ENCODE measurements at places on chromosomes 4 and X. TPM values are rescaled to one million over a fixed set of nuclear protein-coding genes. Genes with fewer than 3 reads are reported as not detected.

DNA sequence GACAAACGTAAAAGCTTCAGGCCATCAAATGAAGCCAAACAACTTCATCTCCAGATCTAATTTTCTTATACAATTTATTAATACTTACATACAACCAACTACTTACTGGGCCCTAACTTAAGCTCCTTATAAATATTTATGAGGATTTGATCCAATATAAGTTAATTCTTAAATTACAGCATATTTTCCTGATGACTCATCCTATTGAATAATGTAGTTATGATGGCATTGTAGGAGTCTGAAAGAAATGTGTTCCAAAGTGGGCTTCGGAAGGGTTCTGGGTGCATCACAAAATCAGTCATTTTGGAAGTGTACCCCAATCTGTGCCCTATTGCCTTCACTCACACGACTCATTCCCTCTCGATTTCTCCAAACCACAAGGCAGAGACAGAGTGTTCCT lies 455.1 kb upstream of the CTSO start:
- no peak for DNase-seq

DNA sequence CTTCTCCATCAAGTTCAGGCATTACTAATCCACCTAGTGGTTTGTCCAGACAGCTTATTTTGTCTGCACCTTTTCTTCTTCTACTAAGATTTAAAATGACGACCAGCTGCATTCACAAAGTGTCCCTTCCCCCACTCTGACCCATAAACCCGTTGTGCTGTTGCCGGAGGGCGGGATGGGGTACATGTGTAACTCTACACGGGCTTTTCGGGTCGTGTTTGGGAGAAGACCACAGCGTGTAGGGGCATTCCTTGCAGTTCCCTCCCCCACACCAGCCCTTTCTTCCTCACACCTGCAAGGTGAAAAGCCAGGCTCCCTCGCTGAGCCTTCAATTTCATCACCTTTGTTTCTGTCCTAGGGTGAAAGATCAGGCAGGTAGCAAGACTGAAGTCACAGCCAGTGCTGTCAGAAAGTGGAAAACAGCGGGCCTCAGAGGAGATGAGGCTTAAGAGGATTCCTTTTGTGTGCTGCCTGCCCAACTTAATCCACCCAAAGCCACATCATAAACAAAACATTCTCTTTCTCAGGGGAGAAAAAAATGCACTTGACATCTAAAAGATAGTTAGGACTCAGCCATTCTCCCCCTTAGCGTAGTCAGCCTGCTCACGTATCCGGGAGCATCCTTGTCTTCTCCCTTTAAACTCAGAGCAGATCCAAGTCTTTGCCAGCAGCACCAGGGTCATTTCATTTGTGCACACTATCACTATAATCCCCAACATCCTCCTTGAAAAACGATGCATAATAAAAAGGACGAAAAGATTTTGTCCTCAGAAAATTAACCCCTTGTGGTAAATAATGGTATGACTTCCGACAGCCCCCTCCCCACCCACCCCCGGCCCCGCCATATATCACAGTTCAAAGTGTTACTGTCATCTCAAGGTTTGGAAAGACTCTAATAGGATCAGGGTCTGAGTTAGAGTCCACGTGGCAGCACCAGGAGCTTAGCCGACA lies 599.0 kb downstream of the RAB28 start:
- no peak for DNase-seq

GRCh38 chr4:139898293-139898692 lies 232.7 kb downstream of the MGST2 start:
- DNase-seq, result no peak

- no peak for DNase-seq
These were observed 740.3 kb upstream of the FRG1 start for GRCh38 chr4:189200353-189200752.

DNA sequence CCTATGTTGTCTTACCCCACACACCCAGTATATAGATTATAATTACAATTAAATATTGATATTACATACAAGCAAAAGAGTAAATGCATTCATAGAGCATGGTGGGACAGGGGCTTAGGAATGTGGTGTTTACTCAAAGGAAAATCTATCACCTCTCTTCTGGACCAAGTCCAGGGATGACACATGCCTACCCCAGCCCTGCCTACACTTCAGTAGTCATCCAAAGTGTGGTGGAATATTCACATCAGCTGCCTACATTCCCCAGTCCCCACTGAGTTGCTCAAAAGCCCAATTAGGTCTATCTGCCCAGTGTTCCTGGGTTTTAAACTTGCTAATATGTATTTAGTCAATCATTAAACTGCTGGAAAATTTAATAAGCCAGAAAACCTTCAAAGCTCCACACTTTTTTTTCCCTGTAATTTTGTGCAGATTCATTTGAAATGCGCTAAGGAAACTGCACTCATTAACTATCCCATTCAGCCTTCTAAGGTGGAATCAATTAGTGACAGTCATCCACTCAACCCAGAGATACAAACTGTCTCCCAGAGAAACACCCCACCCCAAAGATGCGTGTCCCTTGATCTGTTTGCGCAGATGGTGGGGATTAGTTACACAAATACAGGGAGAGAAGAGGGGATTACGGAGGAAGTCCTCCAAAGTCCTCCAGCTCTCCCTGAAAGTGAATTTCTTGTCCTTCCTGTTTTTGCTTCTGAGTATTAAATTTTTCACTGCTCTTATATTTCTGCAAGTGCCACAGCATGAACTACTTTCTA lies 91.7 kb upstream of the KDR start:
- no peak for DNase-seq

DNA sequence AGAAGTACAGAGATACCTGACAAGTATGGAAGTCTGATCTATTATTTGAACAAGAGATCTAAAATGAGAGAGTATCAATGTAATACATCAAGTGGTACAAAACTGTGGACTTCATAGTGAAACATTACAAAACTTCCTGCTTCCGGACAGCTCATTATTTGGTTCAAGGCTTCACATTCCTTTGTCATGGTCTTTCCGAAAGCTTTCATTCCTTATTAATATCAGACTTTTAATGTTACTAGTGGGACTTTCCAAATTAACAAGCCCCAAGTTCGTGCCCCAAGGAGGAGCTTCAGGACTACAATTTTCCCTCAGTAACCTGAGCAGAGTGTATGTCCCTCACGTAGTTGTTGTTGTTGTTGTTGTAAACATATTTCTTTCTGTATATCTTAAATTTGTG lies 1.2 kb downstream of the CHIC2 start:
- DNase-seq, result no peak

DNA sequence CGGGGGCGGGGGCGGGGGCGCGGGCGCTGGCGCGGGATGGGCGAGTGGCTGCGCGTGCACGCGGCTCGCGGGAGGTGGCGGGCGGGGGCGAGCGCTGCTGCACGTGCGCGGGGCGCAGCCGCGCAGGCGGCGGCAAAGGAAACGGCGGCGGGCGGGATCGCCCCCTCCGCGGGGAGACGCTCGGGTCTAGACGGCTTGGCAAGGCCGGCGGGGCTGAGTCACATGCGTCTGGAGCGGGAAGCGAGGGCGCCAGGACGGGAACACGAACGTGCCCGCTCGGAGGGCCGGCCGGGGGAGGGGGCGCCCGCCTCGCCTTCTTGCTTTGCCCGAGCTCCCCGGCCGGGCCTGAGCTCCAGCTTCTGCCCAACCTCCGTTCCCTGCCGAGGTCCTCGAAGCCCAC lies 4.3 kb upstream of the HAUS7 start:
- peak; percentile 87 for DNase-seq

DNA sequence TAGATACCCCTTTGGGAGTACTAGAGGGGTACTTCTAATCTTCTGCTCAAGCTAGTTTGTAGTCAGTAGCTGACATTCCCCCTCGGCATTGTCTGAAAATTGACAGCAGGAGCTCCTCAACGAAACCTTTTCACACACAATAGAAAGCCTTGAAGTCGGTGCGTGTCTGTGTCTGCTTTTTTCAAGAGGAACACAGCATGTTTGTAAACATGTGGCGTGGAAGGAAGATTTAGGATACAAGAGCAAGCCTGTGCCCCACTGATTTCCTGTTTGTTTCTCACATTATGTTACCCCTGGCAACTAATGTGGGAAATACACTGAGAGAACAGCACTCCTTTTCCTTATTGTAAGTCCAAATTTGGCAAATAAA lies 252.6 kb downstream of the ANKRD50 start:
- DNase-seq, result no peak

GRCh38 chr4:5101571-5101970 lies 50.3 kb downstream of the STK32B start:
- no peak for DNase-seq

DNA sequence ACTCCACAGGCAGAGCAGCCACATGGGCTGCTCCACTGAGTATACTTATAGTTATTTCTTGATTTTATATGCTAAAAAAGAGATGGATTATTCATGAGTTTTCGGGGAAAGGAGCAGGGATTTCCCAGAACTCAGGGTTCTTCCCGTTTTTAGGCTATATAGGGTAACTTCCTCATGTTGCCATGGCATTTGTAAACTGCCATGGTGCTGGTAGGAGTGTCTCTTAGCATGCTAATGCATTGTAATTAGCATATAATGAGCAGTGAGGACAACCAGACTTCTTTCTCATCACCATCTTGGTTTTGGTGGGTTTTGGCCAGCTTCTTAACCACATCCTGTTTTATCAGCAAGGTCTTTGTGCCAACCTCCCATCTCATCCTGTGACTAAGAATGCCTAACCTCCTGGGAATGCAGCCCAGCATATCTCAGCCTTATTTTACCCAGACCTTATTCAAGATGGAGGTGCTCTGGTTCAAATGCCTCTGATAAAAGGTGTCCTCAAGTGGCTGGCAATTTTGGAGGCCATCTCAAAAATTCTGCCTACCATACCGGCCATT lies 213.0 kb upstream of the VEGFC start:
- no peak for DNase-seq

DNA sequence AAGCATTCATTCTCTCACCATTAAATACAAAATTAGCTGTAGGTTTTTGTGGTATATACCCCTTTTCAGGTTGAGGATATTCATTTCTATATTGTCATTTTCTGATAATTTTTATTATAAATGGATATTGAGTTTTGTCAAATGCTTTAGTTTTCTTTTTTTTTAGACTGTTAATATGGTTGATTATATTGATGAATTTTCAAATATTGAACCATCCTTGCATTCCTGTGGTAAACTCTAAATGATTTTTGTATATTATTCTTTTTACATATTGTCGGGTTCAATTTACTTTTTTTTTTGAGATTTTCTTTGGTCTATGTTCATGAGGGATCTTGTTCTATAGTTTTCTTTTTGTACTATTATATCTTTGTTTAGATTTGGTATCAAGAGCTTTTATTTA lies 165.1 kb downstream of the GPAT3 start:
- DNase-seq, result no peak

- no peak for DNase-seq
These were observed 432.0 kb downstream of the GLUD2 start for GRCh38 chrX:121479406-121479805.

DNA sequence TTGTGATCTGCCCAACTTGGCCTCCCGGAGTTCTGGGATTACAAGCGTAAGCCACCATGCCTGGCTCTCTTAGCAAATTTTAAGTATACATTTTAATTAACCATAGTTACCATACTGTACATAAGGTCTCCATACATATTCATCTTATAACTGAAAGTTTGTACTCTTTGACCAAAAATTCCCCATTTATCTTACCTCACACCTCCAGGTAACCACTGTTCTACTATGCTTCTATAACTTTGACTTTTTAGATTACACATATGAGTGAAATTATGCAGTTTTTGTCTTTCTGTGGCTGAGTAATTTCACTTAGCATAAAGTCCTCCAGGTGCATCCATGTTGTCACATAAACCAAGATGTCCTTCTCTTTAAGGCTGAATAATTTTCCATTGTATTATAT lies 17.4 kb downstream of the C4orf51 start:
- DNase-seq, result no peak

DNA sequence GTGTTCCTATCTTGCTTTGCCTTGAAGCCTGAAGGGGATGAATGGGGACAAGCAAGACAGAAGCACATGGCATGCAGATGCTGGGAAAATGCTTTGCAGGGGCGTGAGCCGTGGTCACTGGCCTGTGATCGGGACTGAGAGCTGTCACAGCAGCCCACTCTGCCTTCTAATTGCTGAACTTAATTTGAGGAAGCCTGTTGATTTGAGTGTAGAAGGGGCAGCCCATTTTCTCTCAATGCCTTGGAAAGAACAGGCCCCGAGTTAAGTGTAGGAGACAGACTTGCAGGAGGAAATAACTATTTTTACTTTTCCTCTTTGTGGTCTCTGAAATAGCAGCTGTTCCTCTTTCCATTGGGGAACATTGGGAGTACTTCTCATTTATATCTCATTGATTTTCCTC lies 26.1 kb upstream of the TBC1D1 start:
- no peak for DNase-seq

DNA sequence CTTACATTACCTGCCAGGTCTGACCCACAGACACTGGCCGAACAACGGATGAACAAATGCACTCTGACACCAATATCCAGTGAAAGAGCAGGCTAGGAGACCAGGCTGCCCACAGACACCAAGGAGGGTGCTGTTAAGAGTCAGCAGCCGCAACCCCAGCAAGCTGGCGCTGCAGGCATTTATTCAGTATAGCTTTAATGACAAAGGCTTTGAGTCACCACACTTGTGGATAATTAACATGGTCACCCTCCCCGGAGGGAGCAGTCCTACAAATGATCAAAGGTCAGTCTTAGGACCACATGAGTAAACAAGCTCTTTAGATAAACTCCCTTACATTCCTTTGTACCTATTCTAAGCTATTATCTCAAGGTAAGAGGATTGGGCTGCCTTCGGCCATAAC lies 368.5 kb upstream of the GRID2 start:
- DNase-seq, result no peak

DNA sequence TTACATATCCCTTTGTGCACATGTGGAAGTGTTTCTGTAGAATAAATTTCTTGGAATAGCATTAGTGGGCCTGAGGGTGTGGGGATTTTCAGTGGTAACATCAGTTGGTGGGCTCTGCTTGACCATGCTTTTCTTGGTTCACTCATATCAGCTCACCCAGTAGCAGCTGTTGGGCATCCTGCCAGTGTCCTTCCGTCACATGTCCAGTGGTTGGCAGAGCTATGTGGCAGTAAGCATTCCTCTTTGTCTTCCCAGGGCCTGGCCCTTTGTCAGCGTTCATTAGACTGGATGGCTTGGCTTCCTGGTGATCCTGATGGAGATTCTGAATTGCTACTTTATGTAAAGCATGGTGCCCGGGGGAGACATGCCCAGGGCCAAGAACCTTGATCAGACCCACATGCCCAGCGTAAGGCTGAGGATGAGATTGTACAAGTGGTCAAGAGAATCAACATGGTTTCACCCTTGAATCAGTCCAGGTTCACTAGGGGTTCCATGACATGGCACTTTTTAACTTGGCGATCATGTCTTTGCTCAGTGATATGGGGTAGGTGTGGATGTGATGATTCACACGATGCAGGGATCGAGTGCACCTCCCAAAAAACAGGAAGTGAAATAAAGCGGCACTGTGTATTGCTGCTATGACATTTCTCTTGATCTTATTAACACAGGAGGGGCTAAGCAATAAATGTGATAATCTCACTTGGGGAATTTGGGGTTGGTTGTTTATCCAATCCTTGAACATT lies 72.1 kb upstream of the IGFBP7 start:
- peak; percentile 79 for DNase-seq

TAPT1 gene
- 34.2 TPM for total RNA-seq

TCEAL9 gene
- total RNA-seq, result 23.4 TPM

MEPE gene
- not detected for total RNA-seq

HERC6 gene
- total RNA-seq, result 6.1 TPM

MFAP3L gene
- 7.0 TPM for total RNA-seq

NWD2 gene
- 0.08 TPM for total RNA-seq

AKAP4 gene
- not detected for total RNA-seq

HDX gene
- 0.87 TPM for total RNA-seq

GLUD2 gene
- 1.5 TPM for total RNA-seq

IQCM gene
- total RNA-seq, result not detected

Data from Right ventricle myocardium inferior (tissue), 1 donor.